ENCODE measurements at places on chromosomes 16 and 17.
A peak's percentile ranks its signal among the peaks of the same experiment; 100 is the strongest.

- no peak for DNase-seq
Observed at GRCh38 chr16:62038646-62039045, 2.4 kb upstream of the CDH8 start.

DNA sequence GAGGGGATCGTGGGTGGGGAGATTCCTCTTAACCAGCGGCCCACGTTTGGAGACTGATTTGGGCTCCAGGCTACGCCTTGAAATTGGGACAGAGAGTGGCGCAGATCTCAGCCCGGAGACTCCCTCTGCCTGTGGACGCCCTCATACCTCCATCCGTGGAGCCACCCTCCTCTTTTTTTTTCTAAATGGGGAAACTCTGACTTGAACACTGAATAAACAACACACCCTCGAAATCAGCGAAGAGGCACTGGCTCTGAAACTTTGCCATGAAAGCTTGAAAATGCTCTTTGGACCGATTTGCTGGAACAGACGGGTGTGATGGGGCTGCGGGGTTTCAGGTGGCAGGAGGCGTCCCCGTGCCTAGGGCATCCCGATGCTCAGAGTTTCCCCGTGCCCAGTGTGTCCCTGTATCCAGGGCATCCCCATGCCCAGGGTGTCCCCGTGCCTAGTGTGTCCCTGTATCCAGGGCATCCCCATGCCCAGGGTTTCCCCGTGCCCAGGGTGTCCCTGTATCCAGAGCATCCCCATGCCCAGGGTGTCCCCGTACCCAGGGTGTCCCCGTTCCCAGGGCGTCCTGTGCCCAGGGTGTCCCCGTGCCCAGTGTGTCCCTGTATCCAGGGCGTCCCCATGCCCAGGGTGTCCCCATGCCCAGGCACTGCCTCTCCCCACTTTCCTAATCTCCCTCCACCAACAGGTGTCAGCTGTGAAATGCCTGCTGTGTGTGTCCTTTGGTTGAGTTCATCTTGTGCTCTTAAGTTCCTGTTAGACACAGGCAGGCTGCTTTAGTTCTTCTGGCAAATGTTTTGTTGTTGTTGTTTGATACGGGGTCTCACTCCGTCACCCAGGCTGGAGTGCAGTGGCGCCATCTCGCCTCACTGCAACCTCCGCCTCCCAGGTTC lies 187.0 kb downstream of the SEC14L1 start:
- no peak for DNase-seq

DNA sequence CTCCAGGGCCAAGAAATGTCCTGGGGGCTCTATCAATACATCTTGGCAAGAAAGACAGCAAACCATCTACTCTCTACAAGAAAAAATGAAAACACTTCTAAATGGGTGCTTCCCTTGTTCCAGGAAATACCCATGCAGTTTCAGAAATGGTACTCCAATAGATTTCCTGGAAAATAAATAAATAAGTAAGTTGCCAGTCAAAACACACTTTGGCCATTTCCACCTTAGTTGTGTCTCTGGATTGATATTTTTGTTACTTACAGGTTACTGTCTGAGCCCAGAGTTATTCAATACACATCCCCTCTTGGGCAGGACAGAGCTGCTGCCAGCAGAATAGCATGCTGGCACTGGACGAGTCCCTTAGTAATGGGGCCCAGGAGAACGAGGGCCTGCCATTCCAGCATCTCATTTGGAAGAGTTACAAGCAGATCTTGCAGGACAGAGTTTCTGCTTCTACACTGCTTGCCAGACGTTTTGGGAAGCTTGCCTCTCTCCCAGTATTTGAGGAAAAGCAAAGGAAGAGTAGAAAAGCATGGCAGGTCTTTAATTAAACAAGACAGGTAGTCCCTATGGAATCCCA lies 100.5 kb downstream of the SMG6 start:
- no peak for DNase-seq

- DNase-seq = no peak
Observed at GRCh38 chr17:34771891-34772290, 189.4 kb downstream of the CCT6B start.

DNA sequence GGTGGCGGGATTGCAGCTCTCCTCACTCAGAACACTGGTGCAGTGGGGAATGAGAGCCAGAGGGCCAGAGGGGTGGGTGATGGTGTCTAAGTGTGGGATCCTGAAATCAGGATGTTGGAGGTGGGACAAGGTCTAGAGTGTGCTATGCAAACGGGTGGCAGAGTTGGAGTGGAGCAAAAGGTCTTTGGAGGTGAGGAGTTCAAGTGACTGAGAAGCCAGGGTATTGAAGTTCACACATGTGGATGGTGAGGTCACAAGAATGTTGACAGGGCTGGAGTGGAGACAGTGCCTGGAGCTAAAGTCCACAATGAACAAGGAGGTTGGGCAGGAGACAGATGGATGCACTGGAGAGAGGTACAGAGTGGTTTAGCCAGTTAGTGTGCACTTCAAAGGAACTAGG lies 38.3 kb upstream of the MAP3K14 start:
- DNase-seq = no peak

DNA sequence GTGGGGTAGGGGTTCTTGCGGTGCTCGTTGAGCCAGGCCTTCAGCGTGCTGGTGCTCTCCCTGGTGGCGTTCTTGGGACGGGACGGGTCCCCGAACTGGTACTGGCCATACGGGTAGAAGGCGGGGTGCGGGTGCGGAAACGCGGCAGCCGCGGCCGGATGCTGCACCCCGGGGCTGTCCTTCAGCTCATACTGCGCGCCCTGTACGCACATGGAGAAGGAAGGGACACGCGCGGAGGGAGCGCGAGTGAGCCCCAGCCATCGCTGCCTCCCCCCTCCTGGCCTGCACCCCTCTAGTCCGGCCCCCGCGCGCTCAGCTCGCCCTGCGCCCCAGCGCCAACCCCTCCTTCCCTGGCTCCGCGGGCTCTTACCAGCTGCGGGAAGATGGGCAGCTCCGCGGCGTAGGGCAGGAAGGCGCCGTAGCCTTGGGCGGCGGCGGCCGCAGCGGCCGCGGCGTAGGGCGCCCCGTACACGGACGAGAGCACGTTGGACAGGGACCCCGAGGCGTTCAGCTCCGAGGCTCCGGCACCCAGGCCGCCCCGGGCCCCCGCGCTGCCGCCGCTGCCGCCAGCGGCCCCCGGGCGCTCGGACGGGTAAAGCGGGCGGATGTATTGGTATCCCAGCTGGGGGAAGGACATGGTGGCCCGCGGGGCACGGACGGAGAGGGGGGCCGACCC lies 1.0 kb downstream of the IRX3 start:
- DNase-seq = peak; percentile 22

GRCh38 chr16:50099957-50100648 lies 34.3 kb downstream of the HEATR3 start:
- no peak for DNase-seq

- DNase-seq = no peak
Observed at GRCh38 chr17:81488276-81488860, 24.2 kb downstream of the ACTG1 start.

- DNase-seq = peak; percentile 53
Observed at GRCh38 chr16:56700195-56700594, 17.9 kb downstream of the MT1X start.

DNA sequence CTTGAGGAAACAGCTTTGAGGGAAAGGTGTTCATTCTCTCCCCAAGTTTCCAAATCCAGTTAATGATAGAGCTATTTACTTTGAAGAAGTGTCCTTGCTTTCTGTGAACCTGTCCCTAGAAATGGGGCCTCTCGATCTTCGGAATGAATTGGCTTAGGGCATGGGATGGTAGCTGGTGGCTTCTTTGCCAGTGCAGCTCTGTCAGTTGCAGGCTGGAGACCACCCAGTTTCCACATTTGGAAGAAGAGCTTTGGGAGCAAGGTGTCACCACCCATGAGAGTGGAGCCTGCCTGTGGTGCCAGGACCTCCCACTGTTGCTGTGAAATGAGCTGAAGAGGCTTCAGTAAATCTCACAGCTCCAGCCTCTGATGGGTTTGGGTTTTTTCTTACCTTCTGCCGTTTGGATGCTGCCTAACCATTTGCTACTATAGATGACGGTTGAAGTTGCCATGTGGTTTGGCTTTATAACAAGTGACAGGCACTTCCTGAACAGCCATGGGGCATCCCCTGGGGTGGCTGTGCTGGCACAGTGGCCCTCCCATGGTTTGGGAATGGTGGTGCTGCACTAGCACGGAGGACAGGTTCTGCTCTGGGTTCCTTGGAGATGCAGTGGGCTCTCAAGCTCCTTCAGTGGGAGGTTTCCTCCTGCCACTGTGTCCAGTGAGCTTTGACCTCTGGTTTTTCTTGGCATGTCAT lies 19.5 kb upstream of the SLC5A10 start:
- DNase-seq = no peak

GRCh38 chr16:50265260-50265659 lies 1.1 kb upstream of the ADCY7 start:
- no peak for DNase-seq

GRCh38 chr16:85917959-85918358 lies 19.0 kb downstream of the IRF8 start:
- DNase-seq = no peak

- DNase-seq = no peak
Observed at GRCh38 chr16:81018496-81018895, 11.5 kb downstream of the CENPN start.

DNA sequence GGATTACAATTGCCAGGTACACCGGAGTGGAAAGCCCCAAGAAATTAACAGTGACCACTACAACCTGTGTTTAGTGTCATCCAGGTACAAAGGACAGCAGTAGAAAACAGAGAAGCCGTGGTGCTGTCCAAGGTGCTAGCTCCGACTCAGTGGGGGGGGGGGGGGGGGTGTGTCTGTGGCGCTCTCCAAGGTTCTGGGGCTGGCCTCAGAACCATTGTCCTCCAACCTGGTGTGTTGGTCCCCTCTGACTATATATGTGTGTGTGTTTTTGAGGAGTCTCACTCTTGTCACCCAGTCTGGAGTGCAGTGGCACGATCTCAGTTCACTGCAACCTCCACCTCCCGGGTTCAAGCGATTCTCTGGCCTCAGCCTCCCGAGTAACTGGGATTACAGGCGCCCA lies 5.8 kb upstream of the ZNF23 start:
- peak; percentile 42 for DNase-seq

GRCh38 chr16:47073223-47074155 lies 70.3 kb downstream of the NETO2 start:
- no peak for DNase-seq

- DNase-seq = no peak
Observed at GRCh38 chr17:48769009-48769675, 40.6 kb upstream of the HOXB13 start.

- DNase-seq = no peak
Observed at GRCh38 chr17:69230939-69231338, 2.3 kb upstream of the ABCA10 start.

- peak; percentile 27 for DNase-seq
Observed at GRCh38 chr17:66777689-66778225, 57.2 kb upstream of the CACNG5 start.

DNA sequence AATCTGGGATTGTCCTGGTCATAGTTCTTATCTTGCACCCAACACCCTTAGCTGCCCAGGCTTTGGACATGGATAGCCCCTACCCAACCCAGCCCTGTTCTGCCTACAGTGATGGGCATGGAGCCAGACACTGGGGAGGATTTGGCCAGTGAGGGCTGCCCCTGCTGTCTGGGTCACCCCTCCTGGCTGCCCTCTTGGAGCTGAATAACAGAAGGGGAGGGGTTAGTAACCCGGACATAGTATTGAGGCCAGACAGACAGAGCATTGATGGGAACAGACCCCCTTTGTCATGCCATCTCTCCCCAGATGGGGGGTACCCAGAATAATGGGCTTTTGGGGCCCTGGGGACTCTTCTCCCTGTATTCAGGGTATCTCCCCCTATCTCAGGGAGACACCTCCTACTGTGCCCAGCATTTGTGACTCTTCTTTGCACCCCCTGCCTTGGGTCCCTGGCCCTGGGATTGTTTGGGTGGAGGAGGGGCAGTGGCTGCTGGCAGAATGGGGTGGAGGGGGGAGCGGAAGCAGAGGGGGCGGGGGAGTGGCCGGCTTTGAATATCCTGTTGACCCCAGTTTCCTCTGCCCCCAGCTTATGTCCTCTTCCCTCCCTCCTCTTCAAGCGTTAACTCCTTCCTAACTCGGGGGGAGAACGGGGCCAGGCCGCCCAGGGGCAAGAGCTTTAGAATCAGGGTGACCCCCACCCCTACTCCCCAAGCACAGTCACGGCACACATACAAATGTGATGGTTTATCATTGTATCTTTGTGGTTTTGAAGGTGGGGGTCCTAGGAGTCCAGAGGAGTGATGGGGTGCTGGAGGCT lies 17.0 kb downstream of the GJD3 start:
- no peak for DNase-seq

DNA sequence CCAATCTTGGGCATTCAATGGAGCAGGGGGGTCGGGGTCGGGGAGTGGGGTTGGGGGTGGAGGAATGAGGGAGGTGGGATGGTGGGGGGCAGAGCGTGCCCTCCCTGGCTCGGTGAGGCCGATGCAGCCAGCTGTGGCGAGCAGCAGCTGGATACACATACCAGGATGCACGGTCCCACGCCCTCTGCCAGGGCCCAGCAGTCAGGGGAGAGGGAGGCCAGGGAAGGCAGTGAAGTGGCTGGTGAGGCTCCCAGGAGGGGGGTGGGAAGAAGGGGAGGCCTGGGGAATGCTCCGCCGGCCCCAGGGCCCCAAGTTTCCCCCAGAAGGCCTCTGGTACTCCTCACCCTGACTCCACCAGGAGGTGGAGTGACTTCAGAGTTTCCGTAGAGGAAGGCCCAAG lies 77.6 kb upstream of the LHX1 start:
- no peak for DNase-seq

DNA sequence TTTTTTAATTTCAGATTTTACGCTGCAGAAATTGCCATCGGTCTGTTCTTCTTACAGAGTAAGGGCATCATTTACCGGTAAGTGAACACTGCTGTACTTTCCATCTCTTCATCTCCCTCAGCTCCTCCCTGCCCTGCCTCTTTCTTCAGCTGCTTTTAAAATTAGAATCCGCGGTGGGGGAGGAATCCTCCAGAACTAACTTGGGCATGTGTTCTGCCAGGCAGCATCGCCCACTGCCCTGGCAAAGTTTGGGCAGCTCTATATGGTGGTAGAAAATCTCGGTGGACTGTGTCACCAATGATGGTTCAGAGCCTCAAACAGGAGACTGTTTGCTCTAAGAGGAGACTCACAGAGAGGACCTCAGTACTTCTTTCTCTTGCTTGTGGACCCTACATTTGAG lies 81.6 kb upstream of the CACNG3 start:
- no peak for DNase-seq

- DNase-seq = no peak
Observed at GRCh38 chr17:79114458-79115301, 40.1 kb downstream of the ENGASE start.

DNA sequence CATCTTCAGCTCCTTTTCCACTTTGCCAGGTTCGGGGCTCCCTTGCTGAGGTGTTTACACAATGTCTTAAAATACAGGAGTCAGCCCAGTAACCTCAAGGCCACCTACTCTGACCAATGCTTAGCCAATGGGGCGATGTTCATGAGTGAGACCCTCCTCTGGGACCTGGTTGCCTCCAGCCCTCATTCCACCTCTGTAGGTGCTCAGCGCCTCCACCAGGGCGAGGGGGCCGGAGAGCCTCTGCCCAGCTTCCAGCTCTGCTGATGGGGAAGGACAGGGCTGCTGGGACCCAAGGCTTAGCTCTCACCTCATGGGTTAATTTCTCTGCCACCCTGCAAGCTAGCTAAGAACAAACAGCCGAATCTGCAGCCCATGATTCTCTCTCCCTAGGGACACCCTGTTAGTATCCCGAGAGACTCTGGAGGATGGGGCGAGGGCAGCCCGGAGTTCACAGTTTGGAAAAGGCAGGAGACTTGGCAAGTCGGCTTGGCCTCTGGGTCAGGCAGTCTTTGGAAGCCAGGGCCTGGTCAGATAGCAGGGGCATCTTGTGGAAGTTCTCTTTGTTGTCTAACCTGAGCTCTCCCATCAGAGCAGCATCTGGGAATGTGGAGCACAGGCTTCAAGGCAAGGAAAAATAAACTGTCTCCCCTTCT lies 16.2 kb downstream of the SRCIN1 start:
- DNase-seq = no peak

- no peak for DNase-seq
Observed at GRCh38 chr17:38457577-38458371, 29.5 kb downstream of the ARHGAP23 start.

All from fibroblast of pulmonary artery (primary cell).